T-helper 9 cell (primary cell): ENCODE measurements at places on chromosomes 6 and 20.

GRCh38 chr6:128738112-128738511 lies 144.8 kb upstream of the LAMA2 start:
- DNase-seq = no peak

DNA sequence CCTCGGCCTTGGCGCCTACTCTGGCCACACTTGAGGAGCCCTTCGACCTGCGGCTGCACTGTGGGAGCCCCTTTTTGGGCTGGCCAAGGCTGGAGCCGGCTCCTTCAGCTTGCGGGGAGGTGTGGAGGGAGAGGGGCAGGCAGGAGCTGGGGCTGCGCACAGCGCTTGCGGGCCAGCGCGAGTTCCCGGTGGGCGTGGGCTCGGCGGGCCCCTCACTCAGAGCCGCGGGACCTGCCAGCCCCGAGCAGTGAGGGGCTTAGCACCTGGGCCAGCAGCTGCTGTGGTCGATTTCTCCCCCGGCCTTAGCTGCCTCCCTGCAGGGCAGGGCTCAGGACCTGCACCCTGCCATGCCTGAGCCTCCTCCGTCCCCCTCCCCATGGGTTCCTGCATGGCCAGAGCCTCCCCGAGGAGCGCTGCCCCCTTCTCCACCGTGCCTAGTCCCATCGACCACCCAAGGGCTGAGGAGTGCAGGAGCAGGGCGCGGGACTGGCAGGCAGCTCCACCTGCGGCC lies 136.8 kb downstream of the EPHA7 start:
- DNase-seq = peak; percentile 0

DNA sequence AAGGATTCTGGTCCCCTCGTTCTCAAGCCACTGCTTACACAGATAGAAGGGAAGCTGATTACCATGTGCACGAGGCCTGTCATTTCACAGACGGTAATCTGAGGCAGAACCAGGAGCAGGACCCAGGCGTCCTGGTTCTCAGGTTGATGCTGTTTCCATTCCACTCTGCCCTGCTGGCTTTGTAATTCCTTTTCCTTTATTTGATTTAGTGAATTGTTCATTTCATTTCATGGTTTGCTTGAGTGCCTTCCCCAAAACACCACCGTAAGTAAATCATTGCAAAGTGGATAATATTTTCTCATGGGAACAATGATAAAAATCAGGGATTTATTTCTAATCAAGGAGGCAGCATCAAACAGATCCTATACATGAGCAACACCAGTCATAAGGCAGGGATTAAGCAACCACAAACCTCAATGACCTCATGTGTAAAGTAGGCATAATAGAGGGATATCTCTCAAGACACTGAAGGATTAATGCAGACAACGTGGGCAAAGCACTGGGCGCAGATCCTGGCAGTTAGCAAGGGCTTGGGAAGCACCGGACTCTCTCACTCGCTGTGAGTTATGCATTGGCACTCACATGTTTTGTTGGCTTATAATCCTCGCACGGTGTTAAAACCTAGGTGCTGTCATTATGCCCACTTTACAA lies 229.5 kb upstream of the FOXQ1 start:
- no peak for DNase-seq

DNA sequence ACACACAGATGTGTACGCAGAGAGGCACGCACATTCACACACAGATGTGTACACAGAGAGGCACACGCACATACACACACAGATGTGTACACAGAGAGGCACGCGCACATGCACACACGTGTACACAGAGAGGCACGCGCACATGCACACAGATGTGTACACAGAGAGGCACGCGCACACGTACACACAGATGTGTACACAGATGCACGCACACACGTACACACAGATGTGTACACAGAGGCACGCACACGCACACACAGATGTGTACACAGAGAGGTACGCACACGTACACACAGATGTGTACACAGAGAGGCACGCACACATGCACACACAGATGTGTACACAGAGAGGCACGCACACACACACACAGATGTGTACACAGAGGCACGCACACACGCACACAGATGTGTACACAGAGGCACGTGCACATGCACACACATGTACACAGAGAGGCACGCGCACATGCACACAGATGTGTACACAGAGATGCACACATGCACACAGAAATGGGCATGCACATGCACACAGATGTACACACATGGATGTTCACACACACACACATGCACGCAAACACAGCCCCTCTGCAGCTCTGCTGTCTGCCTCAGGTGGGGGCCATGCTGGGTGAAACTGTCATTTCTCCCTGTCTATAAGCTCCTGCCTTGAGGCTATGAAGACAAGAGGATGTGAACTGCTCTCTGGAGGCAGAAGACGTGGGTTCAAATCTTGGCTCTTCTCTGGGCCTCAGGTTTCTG lies 14.3 kb upstream of the MYT1 start:
- DNase-seq = no peak
